ENCODE measurements at places on chromosomes 11 and 22.

GRCh38 chr11:131190446-131190845, 180.0 kb upstream of the NTM start:
- no peak for DNase-seq

DNA sequence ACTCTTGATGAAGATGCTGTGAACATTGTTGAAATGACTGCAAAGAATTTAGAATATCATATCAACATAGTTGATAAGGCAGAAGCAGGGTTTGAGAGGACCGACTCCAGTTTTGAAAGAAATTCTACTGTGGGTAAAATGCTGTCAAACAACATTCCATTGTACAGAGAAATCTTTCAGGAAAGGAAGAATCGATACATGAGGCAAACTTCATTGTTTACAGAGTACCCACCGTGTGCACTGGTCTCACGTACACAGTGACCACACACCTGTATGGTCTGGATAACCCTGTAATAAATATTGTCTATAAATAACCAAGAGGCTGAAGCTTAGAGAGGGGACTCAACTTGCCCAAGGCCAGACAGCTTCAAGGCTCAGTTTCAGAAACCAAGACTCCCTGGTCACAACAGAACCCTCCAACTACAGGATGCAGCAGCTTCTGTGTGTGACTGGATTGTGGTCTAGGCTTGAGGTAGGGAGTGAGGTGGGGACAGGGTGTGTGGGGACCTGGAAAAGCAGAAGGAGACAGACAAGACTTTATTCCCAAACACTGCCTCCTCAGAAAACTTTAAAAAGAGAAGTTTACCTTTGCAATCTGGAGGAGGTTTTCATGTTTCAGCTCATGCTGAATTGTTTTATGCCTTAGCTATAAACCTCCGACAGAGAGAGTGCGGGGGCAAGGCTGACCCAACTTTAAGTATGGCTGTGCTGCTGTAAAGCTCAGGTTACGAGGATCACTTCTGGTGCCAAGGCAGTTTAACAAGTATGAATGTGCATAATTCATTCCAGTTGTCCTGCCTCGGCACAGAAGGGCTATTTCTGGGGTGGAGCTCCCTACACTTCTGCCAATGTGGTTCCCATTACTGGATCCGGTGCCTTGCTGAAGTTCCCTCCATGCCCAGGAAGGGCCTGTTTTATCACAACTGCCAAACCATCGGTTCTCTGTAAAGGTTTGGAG, 372.6 kb upstream of the NARS2 start:
- DNase-seq = no peak

DNA sequence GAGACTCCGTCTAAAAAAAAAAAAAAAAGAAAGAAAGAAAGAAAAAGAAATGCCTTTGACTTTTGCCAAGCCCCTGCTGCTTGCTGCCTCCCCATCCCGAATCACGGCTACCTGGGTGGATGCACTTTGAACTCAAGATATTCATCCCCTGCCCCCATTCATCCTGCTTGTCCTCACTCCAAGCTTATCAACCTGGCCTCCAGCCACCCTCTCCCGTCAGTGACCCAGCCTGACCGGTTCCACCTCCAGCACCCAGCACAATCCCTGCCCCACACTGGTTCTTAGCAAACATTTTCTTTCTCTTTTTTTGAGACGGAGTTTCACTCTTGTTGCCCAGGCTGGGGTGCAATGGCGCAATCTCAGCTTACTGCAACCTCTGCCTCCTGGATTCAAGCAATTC, 44.4 kb downstream of the CYTH4 start:
- no peak for DNase-seq

GRCh38 chr11:10561947-10562346, 6.5 kb downstream of the LYVE1 start:
- DNase-seq = no peak

GRCh38 chr22:37274380-37274862, 7.9 kb upstream of the CYTH4 start:
- no peak for DNase-seq

GRCh38 chr11:11826260-11826659, 15.5 kb upstream of the USP47 start:
- no peak for DNase-seq

DNA sequence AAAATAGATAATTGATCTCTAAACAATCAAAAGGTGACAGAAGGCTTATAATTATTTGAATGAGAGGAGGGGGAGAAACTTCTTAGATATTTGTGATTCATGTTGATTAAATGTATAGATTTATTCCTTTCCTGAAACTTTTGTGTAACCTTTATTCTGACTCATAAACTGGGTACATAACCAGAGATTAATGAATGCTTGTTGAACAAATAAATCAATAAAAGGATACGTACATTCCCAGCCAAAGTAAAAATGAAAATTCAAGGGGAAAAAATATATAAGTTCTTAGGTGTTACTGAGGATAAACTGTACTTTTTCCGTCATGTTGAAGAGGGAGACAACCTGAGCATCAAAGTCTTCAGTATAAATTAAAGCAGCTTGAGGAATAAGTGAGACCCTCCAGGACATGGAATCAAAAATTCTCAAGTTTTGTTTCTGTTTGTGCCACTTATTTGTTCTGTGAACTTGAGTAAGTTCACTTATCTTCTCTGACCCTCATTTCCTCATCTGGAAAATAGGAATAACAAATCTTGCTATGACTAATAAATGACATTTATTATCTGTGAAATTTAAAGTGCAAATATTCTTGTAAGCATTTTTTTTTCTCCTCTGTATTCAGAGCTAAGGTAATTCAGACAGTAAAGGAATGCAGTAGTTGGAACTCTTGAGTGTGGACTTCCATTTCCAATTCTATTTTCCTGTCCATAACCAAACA, 195.4 kb downstream of the METTL15 start:
- DNase-seq = no peak

DNA sequence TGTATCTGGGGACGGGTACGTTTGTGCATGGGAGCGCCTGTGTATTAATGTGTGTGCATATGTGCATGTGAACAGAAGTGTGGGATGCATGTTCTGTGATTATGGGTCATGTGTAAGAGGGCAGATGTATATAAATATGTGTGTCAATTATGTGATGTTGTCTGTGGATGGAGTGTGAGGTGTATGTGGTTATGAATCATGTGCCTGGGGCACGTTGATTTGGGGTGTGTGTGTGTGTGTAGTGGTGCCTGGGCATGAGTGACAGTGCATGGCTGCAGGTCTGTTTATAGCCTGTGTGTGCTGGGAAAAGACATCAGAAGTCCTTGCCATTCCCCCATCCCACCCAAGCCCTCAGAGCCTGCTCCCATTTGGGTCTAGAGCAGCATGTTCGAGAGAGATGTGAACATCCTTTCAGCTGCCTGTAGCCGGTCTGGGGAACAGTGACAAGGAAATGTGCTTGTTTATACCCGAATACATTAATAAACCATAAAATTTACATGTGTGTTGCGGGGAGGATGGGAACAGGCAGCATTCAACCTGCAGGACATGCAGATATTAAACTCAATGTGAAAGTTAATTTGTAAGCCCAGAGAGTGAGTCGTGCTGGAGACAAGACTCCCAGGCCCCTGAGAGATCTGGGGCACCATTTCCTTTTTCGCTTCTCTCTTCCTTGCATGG, 129.0 kb downstream of the NECTIN1 start:
- DNase-seq = no peak

DNA sequence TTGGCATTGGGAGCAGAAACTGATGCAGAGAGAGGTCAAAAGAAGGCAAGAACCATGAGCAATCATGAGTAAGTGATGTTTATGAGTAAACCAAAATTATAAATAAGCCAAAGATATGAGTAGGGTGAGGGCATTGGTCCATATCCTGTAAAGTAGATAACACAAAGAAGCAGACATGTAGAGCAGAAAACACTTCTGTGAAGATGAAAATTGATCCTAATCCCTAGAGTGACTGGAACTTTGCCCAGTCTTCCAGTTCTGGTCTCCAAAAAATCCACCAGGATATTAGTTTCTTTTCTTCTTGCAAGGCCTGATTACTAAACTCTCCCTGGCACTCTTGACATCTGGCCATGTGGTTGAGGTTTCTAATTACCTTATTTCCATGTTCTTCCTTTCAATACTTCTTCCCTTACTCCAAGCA, 13.7 kb upstream of the DRD2 start:
- no peak for DNase-seq

DNA sequence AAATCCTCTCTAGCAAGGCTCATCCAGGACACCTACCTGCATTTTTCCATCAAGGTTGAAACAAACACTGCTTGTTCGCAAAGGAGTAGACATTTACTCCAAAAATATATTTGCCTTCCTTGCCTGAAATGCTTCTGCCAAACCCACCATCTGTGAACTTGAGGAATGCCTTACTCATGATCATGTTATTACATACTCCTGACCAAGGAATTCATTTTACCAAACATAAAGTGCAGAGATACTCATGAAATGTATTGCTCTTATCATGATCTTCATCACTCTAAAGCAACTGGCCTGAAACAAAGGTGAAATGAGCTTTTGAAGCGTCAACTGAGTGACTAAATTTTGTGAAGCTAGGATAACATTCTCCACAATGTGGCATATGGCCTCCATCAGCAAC, 243.1 kb upstream of the CCDC179 start:
- DNase-seq = no peak

- no peak for DNase-seq
Measured at GRCh38 chr11:14240951-14241350, 118.0 kb downstream of the RRAS2 start.

DNA sequence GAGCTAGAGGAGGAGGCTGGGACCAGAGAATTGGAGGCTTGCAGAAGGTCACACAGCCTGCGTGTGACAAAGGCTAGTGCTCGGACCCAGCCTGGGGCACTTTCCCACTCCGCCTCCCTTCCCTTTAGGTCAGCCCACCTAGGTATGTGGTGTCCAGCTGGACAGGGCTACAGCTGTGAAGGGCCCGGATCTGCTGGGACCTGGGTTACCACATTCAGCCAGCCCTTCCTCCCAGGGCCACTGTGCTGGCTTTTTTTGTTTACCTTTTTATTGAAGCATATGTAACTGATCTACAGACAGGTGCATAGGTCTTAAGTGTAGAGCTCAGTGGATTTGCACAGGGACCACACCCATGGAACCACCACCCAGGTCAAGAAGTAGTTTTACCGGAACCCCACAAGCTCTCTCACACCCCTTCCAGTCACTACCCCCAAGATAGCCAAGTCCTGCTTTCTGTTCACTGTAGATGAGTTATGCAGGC, 8.7 kb downstream of the CAPN5 start:
- no peak for DNase-seq

DNA sequence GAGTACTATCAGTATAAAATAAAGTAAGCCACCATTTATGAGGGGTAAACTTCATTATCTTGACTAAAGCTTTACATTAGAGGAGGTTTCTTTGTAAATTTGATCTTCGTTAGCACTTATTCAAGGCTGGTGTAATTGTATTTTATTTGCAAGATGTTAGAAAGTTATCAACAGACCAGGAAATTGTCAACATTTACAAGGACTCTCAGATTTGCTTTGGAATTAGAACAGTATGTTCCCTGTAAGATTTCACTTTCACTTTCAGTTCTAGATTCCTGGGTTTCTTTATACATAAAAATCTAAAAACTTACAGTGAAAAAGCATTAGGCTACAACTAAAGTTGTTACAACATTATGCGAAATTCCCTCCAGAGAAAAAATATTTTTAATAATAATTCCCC, 4.6 kb upstream of the BIRC3 start:
- DNase-seq = no peak

DNA sequence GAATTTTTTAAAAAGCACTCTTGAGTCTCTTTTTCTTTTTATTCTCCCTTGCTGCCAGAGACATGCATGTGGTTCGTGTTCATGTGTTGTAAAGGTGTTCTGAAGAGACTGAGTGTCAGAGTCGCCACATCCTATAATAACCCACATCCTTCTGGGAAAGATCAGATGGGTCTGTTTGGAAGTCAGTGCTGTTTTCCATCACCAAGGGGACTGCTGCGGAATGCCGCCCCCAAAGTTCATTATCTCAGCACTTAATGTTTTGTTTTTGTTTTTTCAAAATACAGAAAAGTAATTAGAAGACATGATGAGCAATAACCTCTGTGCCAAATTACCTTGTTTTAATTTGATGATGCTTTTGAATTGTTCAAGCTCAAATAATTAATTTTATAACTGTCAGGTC, 56.9 kb upstream of the EIF3M start:
- DNase-seq = no peak

DNA sequence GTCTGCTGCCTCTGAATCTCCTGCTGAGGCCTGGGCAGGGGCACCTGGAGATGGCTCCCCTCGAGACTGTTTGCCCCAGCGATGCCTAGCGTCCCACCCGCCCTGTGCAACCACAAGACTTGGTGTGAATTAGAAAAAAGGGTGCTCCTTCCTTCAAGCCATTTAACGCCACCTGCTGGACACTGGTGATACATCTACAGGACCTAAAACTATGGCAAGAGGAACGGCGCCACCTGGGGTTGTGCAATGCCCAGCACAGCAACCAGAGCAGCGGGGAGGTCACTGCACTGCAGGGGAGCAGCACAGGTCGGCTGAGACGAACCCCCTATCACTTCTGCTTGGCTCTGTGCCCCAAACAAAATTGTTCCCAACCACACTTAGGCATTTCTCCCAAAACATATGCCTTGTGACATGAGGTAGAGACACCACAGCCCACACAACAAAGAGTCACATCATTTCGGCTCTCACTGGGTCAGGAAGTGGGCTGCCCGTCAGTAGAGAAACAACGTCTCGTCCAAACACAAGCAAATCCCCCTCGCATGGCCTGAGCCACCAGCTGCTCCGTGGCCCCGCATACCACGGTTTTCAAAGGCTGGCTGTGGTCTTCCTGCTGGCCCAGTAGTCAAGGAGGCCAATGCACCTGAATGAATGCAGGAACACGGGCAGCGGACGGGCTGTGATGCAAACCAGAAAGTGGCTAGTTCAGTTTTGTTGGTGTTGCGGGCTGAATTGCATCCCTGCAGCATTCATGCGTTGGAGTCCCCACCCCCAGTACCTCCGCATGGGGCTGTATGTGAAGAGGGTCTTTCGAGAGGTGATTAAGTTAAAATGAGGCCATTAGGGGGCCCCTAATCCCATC, 171.9 kb downstream of the SHANK2 start:
- no peak for DNase-seq

GRCh38 chr11:64100360-64100759, 64.6 kb downstream of the FLRT1 start:
- DNase-seq = no peak

DNA sequence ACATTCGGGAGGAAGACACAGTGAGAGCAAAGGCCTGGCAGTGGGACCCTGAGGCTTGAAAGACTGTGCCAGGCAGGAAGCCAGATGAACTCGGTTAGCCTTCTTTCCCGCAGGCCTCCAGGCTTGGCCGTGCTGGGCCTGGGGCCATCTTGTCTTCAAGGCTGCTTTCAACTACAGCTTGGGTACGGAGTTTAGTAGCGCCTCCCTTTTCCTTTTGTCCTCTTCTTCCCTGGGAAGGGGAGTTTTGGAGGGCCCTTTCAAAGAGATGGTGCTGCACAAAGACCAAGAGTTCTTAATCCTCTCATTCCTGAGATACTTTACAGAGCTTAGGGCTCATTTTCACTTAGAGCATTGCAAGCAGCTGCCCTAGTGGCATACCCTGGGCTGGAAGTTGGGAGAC, 87.5 kb downstream of the TP53I11 start:
- no peak for DNase-seq

GRCh38 chr11:101552888-101553287, 30.9 kb downstream of the TRPC6 start:
- DNase-seq = no peak

All from central memory CD8-positive, alpha-beta T cell (primary cell).